Effector CD8-positive, alpha-beta T cell (primary cell): ENCODE measurements at places on chromosomes 4 and X.
A peak's percentile ranks its signal among the peaks of the same experiment; 100 is the strongest.

DNA sequence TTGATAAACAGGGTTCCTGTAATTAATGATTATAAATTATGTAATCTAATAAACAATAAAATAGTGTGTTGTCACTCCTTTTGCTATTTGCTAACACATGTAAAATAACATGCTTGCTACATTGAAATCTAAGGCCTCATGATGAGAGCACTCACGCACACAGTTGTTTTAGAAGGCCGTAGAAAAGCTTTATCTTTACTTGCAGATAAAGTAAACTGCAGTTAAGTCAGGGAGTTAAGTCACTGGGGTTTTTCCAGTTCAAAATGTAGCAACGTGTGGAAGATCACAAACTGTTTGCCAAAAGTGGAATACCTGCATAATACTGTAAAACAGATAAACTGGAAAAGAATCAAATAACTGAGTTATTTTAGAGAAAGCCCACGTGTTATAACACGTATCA, 187.3 kb upstream of the PACRGL start:
- no peak for DNase-seq

- DNase-seq = peak; percentile 11
These were observed 151.5 kb downstream of the CORIN start for GRCh38 chr4:47686294-47686872.

DNA sequence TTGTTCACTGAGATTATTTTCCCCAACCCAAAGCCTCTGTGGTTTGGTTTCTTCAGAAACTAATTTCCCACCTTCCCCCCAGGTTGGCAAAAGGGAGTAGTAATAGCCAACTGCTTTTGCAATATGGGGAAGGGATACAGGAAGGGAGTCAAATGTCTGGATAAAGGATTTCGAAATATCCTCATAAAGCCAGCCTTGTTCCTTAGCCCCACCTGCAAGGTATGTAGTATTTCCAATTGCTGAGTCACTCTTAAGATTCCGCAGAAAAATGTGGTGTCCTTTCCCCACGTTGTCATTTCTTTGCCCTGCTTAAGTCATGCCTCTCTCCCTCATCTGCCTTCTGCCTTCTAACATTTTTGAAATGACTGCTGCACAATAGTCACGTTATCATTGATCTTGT, 138.8 kb upstream of the DCAF8L1 start:
- no peak for DNase-seq

- DNase-seq = no peak
These were observed 71.4 kb upstream of the HPGD start for GRCh38 chr4:174593701-174594100.

DNA sequence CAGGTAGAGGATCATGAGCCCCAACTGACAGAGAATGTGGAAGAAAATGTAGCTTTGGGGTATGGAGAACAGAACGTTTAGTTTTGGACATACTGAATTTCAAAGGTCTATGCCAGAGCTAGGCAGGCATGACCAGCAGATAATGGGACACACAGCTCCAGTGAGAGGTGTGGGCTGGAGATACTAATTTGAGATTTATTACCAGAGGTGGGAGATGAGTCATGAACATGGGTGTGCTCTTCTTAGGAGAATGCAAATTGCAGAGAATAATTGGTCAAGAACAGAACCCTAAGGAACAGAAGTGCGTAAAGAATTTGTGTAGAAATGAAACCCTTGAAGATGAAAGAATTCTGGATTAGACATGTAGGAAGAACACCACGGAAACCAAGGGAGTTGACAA, 125.2 kb downstream of the PACRGL start:
- DNase-seq = no peak

GRCh38 chr4:87118421-87118820, 102.0 kb downstream of the KLHL8 start:
- no peak for DNase-seq

DNA sequence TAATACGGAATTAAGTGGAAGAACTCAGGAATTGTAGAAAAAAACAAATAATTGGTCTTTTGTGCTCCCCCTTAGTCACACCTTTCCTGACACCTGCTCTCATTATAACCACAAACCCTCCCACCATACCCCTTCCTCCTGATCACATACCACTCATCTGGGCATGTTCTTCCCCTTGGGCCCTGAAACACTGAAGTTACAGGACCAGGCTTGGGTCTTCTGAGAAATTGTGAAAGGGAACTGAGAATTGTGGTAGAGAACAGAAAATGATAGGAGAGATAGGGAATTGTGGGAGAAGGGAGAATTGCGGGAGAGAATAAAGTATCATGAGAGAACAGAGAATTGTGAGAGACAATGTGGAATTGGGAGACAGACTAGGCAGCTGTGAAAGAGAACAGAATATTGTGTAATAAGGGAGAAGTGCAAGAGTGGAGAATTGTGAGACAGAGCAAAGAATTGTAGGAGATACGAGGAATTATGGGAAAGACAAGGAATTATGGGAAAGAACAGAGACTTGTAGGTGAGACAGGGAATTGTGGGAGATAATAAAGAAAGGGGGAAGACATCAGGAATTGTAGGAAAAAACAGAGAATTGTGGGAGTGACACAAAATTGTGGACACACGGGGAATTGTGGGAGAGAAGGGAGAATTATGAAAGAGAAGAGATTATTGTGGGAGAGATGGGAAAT, 2.7 kb upstream of the HCCS start:
- DNase-seq = no peak

DNA sequence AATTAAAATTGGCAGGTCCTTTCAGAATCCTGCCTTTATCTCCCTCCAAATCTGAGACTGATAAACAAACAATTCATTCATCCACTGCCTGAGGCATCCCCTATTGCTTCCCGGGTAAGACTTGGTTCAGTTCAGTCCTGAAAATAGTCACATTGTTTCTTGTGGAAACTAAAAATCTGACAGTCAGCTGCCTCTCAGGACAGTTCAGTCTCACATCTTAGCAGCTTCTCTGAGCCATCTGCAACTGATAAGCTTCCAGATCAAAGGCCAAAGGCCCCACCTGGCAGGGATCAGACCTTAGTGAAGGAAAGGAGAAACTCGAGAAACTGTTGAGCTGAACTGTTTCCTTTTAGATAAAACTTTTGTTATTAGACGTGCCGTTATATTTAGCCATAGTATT, 264.5 kb downstream of the IL15 start:
- no peak for DNase-seq

- DNase-seq = no peak
These were observed 45.3 kb downstream of the MAP7D3 start for GRCh38 chrX:136205882-136206380.

GRCh38 chr4:70570796-70571195, 21.3 kb upstream of the AMBN start:
- no peak for DNase-seq

- DNase-seq = no peak
These were observed 50.4 kb upstream of the ETNPPL start for GRCh38 chr4:108813261-108813660.

DNA sequence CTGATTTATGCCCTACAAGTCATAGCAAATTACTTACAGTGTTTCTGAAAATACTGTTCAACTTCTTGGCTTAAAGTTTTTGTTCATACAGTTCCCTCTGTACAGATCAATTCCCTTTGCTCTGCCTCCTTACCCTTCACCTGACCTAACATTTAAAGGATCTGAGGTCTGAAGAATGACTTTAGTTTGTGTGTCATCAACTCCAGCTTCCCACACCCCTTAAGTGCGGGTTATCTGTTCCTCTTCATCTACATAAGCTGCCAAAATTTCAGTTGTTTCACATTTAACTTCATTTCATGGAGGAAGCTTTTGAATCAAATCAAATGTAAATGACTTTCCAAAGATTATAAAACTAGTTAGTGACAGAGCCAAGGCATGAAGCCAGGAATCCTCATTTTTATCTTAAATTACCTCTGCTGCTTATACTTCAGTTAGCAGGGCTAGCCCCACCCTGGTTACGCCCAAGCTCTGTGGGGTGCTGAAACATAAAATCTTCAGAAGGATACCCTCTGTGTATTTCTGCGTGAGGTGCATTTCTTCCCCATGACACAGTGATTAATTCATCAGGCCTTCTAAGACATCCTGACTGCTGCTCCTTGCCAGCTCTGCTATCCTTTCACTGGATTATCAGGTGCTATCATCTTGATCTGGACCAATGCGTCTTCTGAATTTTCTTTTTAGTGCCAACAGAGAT, 16.5 kb downstream of the CXCL1 start:
- no peak for DNase-seq

- no peak for DNase-seq
These were observed 130.3 kb downstream of the GUCY2F start for GRCh38 chrX:109351557-109351956.

DNA sequence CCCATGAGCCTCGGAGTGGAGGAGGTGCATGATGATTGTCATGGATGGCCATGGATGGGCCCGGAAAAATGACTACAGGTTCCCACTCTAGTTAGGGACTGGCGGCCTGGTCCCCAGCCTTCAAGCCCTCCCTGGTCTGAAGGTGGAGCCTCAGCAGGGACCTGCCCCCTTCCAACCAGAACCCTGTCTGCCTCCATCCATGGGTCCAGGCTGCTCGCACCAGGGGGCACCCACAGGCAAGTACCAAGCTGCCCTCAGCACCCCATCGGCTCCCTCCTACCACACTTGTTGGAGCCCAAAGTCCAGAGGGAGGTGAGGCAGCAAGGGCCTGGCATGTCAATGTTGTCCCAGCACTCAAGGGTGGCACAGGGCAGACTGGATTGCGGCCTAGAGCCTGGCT, 2468.6 kb downstream of the PCDH7 start:
- DNase-seq = no peak

GRCh38 chr4:116627545-116627944, 457.8 kb downstream of the TRAM1L1 start:
- DNase-seq = no peak

GRCh38 chr4:47038263-47038662, 6.9 kb downstream of the GABRB1 start:
- DNase-seq = no peak

GRCh38 chr4:36737691-36738090, 456.3 kb downstream of the DTHD1 start:
- DNase-seq = no peak

GRCh38 chr4:74173321-74173720, 15.4 kb downstream of the MTHFD2L start:
- DNase-seq = no peak

GRCh38 chr4:10534820-10535219, 77.6 kb upstream of the ZNF518B start:
- no peak for DNase-seq

GRCh38 chr4:104763554-104764222, 269.0 kb upstream of the CXXC4 start:
- no peak for DNase-seq

- DNase-seq = no peak
These were observed 11.6 kb upstream of the SCD5 start for GRCh38 chr4:82810176-82810575.

DNA sequence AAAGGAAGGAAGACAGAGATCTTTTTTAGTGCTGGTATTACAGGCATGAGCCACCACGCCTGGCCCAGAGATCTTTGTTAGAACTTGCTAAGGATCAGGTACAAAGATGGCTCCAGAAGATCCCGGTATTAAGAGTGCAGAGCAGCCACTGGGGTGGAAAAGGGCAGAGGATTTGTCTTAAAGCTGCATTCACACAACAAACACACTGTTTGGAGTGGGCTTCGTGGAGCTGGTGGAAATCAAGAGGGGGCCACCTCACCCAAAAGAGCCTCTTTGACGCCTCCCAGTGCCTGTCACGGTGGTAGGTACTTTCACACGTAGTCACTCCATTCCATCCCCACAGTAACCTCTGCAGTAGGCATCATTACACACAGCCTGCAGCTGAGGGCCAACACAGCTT, 13.3 kb downstream of the HELT start:
- no peak for DNase-seq

DNA sequence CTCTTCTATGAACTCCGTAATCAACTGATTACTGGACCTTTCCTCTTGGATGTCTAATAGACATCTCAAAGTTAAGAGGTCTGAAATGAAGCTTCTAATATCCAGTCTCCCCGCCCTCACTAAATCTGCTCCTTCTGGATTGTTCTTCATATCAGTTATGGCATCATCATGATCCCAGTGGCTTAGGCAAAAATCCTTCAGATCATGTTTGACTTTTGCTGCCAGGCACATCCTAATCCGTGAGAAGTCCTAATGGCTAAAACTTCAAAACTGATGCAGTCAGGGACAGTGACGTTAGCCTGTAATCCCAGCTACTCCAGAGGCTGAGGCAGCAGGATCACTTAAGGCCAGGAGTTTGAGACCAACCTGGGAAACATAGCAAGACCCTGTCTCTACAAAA, 55.1 kb upstream of the GUCY1A1 start:
- no peak for DNase-seq

GRCh38 chr4:7872264-7872771, 67.3 kb downstream of the AFAP1 start:
- no peak for DNase-seq

DNA sequence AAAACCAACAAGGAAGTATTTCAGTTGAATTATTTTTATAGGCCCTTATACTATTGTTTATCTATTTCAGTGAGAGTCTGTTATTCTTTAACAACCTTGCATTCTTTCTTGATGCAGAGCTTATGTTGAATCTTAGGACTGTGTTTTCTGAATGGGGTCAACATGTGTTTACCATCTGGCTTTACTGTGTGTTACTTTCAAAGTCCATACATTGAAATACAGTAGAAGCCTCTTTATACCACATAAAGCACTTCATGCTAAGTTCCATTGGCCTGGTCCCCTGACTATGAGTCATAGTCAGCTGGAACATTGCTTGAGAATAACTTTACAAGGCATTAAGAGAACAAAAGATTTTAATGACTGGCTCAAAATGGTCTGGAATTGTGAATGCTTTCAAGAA, 152.6 kb downstream of the GASK1B start:
- no peak for DNase-seq

- DNase-seq = no peak
These were observed 105.5 kb upstream of the PSAPL1 start for GRCh38 chr4:7540206-7540605.

- DNase-seq = no peak
These were observed 19.2 kb downstream of the FLNA start for GRCh38 chrX:154355094-154355775.

- no peak for DNase-seq
These were observed 103.6 kb downstream of the UCHL1 start for GRCh38 chr4:41360214-41360920.

DNA sequence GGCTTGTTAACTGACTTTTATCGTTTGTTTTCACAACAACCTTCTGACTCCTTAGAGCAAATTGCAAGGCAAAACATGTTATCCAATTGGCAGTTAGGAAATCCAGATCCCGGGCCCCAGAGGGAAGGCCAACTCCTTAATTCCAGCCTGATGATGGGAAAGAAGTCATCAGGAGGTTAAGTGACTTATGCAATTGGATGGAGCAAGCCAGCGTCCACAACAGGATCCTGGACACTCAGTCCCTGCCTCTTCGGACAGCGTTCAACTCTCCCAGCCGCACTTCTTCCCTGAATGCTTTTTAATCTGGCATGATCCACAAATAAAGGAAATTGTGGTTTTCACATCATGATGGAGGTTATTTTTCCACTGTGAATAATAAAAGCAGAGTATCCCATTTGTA, 310.1 kb downstream of the RAB28 start:
- no peak for DNase-seq

- no peak for DNase-seq
These were observed 2.9 kb upstream of the CCNG2 start for GRCh38 chr4:77154065-77154464.

DNA sequence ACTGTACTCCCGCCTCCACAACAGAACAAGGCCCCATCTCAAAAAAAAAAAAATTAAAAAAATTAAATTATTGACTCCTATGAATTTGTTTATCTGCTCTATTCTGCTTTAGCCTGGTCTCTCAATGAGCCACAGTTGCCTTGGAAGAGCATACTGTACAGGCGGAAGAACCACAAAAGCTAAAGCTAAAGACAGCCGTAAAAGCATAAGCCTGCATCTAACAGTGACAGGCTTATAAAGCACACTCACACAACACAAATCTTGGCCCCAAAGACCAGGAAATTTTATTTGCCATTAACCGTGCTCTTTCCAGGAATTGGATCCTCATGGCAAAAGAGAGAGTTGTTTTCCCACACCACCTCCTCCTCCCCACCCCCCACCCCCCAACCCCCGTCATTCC, 53.5 kb upstream of the KLF3 start:
- DNase-seq = no peak
